ENCODE measurements at places on chromosomes 13 and 19.

- no peak for DNase-seq
Observed at GRCh38 chr13:79796136-79796535, 315.2 kb downstream of the NDFIP2 start.

DNA sequence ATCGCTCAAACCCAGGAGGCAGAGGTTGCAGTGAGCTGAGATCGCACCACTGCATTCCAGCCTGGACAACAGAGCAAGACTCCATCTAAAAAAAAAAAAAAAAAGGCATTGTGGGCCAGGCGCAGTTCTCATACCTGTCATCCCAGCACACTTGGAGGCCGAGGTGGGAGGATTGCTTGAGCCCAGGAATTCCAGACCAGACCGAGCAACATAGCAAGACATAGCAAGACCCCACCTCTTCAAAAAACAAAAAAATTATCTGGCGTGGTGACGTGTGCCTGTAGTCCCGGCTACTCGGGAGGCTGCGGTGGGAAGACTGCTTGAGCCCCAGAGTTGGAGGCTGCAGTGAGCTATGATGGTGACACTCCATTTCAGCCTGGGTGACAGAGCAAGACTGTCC lies 18.0 kb downstream of the PIP5K1C start:
- DNase-seq, result no peak

- DNase-seq, result no peak
Observed at GRCh38 chr13:105159841-105160240, 1375.6 kb downstream of the EFNB2 start.

- no peak for DNase-seq
Observed at GRCh38 chr13:35502456-35502855, 26.0 kb upstream of the MAB21L1 start.

GRCh38 chr13:101473458-101473857 lies 21.0 kb downstream of the ITGBL1 start:
- DNase-seq, result no peak

GRCh38 chr13:75830842-75831241 lies 194.7 kb downstream of the LMO7 start:
- no peak for DNase-seq

DNA sequence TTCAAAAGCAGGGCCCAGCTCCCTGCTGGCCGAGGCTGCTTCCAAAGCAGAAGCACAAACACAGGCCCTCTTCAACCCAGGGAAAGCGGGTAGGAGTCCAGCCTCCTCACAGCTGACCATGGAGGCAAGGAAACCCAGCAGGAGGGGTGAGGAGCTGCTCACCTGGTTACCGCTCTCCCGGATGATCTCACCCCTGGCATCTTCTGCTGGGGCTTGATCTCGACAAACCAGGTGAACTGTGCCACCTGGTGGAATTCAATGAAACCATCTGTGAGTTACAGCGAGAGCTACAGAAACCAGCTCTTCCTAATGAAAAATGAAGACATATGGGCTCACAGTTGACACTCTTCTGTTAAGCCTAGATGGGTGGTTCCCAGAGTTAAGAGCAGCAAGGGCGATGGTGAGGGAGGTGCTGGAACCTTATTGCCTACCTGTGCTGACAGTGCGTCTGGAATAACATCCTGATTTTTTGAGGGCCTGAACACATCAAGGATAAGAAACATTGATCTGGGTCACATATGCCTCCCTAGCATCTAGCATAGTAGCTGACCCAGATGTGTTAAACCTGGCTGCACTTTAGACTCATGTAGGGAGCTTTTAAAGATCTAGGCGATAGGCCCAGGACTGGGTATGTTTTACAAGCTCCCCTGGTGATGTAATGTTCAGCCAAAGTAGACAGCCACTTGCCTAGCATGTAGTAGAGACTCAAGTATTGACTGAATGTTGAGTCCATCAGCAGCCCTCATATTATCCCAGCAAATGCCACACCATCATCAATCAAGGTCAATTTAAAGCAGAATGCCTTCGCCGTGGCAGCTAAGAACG lies 6.1 kb downstream of the DHRS12 start:
- DNase-seq, result no peak

GRCh38 chr13:91372911-91373310 lies 25.4 kb downstream of the MIR17HG start:
- DNase-seq, result peak; percentile 18

DNA sequence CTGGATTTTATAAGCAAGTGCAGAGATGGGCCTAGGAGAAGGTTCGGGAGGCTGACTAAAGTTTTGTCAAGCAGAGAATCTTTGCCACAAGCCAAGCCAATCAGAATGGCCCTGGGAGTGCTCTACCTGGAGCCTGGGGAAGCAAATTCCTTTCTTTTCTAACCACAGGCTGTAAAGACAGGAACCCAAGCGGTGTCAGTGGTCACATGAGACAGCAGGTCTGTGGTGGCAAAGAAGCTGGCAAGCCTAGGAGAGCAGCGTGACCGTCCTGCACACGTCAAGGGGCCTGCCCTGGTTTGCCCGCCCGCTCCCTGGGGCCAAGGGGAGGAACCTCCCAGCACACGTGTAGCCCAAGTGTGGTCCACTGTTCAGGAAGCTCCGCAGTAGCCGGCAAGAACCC lies 90.8 kb downstream of the IPO5 start:
- DNase-seq, result no peak

DNA sequence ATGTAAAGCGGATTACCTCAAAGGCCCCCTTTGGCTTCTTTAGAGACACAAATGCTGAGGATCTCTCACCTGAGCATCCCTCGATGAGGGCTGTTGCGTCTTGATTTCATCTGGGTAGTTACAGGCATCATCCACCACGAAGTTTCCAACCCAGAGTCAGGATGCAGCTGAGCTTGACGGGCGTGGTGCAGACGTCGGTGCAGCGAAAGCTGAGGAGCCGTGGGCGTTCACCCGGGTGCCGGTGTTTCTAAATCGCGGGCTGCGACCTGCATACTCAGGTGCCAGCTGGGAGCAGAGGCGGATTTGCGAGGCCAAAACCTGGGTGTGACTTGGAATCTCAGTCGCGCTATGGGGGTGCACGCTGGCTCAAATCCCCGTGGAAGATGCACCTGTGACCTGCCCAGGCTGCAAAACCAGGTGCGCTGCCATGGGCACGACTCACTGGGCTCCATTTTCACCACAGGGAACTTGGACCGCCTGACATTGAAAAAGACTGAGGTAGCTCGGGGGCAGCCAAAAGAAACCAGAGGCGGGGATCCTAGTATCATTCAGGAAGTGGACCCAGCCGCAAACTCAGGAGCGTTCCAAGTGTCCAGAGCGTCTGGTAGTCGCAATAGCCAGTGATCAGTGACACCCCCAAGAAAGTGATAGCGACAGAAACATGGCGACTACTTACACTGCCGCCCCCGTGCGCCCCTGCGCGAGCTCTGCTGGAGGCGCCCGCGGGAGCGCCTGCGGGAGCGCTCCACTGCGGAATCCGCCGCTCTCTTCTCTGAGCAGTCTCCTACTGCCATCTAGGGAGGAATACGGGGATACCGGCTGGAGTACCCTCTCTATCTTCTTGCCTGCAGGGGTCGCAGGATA lies 36.4 kb upstream of the IGFL4 start:
- peak; percentile 85 for DNase-seq

DNA sequence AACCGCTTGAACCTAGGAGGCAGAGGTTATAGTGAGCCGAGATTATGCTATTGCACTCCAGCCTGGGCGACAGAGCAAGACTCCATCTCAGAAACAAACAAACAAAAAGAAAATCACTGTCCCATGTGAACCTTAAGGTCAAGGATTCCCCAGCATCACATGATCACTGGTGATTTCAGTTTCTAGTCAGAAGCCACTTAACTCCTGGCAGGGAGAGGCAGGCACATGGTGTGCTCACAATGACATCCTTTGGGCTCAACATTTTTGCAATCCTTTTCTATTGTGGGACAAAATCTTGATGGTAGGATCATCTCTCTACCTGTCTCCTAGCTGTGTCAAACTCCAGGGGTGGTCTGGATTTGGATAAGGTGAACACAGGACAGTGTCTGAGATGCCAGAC lies 12.1 kb downstream of the AKAP8 start:
- DNase-seq, result no peak

DNA sequence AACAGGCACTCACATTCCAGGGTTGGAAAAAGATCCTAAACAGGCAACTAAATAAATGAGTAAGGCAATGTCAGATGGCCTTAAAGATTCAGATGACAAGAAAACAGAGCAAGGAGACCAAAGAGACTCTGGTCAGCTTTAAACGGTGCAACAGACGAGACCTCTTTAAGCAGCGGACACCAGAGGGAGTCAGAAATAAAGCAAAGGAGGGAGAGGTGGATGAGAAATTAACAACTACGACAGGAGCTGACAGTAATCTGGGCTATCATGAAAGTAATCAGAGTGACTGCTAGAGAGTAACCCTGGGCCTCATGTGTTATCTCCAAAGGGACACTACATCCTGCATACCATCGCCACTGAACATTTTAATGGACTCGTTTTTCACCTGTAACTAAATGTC lies 1.1 kb downstream of the ZNF550 start:
- DNase-seq, result no peak

DNA sequence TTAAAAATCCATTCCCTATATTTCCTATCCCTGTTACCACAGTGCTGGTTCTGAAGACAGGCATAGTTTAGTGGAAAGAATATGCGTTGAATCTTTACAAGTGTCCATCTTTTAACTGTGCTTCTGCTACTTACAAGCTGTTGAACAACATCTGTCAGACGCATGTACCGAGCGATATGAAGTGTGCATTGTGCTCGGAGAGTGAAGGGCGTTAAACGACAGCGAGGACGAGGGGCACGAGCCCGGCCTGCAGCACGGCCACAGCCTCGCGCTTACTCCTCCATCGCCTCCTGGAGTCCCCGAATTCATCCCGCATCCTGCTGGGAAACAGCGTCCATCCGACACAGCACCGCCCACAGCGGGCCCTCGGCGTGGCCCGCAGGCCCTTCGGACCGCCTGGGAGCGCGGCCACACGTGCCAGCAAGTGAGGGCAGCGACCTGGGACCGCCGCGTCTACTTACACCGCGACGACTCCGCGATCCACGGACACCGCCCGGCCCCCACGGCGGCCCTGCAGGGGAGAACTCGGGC lies 514 bp downstream of the PCID2 start:
- peak; percentile 66 for DNase-seq

- DNase-seq, result no peak
Observed at GRCh38 chr19:31693131-31693932, 344.1 kb upstream of the TSHZ3 start.

GRCh38 chr19:13732337-13732736 lies 32.0 kb upstream of the MRI1 start:
- DNase-seq, result no peak

DNA sequence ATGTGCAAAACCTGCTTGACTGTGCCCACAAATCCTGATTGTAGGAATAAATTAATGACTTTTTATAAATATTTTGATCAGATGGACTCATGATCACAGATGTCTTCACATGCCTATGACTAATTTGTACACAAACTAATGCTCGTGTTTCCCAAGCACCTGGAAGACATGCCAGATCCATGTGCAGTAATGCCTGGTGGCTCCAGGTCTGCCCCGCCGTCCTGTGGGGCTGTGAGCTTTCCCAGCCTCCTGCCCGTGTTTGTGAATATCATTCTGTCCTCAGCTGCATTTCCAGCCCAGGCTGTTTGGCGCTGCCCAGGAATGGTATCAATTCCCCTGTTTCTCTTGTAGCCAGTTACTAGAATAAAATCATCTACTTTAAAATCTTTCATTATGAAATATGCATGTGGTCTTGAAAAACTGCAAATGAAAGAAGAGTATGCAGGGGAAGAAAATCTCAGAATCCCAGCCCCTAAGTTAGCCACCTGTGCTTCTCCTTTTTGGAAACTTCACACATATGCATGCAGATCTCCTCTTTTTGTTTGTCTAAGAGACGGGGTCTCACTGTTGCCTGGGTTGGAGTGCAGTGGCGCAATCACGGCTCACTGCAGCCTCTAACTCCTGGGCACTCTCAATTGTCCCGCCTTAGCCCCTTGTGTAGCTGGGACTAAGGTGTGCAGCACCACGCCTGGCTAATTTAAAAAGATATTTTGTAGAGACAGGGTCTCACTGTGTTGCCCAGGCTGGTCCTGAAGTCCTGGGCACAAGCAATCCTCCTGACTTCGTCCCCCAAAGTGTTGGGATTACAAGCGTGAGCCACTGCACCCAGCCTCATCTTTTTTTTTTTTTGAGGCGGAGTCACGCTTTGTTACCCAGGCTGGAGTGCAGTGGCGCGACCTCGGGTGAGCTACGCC lies 6.2 kb downstream of the RPL28 start:
- DNase-seq, result no peak

- DNase-seq, result no peak
Observed at GRCh38 chr13:36543671-36544070, 111.4 kb downstream of the CCNA1 start.

DNA sequence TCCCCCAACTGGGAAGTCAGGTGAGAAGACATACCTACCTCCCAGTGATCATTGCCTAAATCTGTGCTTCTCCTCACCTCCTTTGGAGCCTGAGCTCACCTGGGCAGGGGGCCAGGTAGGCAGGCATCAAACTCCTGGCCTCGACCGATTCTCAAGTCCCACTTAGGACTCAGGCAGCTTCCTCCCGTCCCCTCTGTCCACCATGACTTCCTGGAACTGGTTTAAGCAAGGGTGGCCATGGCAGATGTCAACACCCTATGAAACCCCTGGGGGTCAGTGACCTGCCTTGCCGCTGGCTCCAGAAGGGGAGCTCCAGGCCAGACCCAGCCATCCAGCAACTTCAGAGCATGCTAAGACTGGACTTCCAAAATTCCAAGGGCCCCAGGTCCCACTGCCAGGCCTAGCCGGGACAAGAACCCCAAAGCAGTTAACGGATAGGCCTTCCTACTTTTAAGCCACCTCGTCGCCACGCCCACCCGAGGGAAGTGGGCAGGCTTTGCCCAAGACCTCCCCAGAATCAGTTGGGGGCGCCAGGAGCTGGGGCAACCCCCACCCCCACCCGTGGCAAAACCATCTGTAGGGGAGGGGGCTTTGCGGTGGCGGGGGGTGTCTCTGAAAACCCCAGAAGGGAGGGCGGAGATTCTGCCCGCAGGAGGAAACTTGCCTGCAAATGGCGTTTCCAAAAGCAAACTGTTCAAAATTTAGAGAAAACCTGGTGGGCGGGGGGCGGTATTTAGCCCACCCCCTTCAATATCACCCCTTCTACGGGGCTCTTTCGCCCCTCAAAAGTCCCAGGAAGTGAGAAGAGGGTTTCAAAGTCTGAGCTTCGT lies 657 bp downstream of the PLIN3 start:
- DNase-seq, result peak; percentile 88

DNA sequence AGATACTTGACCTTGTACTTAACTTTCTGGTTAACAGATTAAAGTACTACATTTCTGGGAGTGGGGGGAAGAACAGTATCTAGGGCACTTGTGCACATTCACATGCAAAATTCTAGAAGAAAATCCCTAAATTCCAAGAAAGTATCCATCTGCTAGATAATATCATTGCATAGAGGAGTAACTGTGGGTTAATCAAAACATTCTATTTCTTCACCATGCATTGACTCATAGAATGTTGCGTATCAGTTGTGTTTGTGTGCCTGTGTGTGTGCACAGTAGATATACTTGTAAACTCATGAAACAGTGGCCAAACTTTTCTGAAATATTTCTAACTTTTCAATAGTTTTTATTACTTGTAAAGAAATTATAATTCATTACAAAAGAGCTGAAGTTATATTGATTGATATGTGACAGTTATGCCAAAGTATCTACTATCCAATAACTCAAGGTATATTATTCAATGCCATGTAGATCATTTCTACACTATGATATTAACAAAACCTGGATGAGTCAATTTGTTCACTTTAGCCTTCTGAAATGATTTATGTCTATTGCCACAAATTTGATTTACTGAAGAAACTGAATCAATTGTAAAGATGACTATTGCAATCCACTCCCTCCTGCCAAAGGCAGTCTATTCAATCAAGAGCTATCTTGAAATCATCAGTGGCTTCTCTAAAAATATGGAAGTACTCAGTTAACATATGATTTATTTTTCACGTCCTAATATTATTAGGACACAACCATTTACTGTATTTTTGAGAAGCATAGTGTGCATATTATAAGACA lies 756.7 kb upstream of the ARGLU1 start:
- no peak for DNase-seq

Data from suppressor macrophage treated with lipopolysaccharide for 1 hour (primary cell).